ENCODE measurements at places on chromosomes 12 and 14.

DNA sequence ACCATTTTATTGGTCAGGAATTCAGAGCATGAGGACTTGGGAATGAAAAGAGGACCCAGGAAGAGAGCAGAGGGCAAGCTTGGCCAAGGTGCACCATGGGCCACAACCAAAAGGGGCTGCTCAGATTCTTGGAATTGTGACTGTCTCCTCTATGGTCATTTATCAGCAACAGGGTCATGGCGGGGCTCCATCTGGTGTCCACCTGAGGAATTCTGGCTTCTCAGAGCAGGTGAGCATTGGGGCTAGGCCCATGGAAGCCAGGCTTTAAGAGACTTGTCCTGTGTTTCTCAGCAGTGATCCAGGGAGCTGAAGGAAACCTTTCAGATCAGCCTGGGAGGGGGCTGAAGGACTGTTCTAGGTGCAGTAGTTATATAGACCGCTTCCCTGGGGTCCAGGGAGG is 2.6 kb upstream of the RIN3 start:
- no peaks in the 10 kb centered on the region for H3K36me3 ChIP-seq
- H3K27ac ChIP-seq: peak overlapping the region; percentile 39
- H3K27me3 ChIP-seq: no peaks in the 10 kb centered on the region
- peaks cover 7% of the 10 kb centered on the region for H3K4me1 ChIP-seq

- no peaks in the 10 kb centered on the region for H3K4me1 ChIP-seq
- H3K4me3 ChIP-seq: no peak overlapping the region
- no peak for DNase-seq
- no peaks in the 10 kb centered on the region for H3K36me3 ChIP-seq
- H3K27ac ChIP-seq: no peak overlapping the region
These were observed 429.4 kb downstream of the PCNX1 start for GRCh38 chr14:71336489-71337192.

DNA sequence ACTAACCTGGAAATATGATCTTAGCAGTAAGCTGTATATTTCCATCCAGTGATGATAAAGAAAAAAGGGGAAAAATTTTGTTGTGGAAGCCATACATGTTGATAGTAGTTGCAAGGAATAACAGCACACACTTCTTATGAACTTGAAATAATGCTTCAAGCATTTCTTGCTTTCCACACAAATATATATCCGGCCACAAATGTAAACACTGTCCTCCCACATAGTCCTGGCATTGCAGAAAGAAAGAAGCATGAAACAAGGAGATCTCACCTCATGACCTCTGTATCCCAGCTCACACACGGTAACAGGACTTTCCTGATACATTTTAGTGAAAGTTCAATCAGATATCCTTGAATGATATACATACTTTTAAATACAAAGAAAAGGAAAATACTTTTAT is 56.0 kb downstream of the LLPH start:
- no peak overlapping the region for H3K4me3 ChIP-seq
- no peak overlapping the region for H3K27ac ChIP-seq
- DNase-seq: no peak
- no peaks in the 10 kb centered on the region for H3K36me3 ChIP-seq
- H3K4me1 ChIP-seq: peaks cover 2% of the 10 kb centered on the region

DNA sequence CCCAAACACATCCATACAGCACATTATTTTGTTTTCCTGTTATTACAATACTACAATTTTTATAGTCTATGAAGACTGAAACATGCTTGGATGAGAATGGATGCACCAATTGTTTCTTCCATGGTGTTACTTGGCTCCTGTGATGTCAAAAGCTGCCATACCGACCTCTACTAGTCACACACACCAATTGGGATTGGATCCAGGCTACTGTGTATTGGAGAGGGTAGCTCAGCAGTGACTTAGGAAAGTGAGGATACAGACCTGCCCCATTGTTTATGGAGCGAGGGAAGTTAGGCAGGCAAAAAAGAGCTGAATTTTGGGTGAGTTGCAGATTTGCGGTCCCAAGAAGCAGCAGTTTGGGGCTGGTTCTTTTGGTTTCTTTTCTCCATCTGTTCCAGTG is 30.8 kb upstream of the AKAP6 start:
- H3K4me1 ChIP-seq: no peaks in the 10 kb centered on the region
- no peaks in the 10 kb centered on the region for H3K36me3 ChIP-seq
- no peak overlapping the region for H3K4me3 ChIP-seq
- no peak overlapping the region for H3K27ac ChIP-seq
- no peak for DNase-seq

GRCh38 chr12:57614178-57614947 is 3.1 kb downstream of the ARHGEF25 start:
- H3K36me3 ChIP-seq: no peaks in the 10 kb centered on the region
- H3K4me1 ChIP-seq: peaks cover 8% of the 10 kb centered on the region
- H3K27ac ChIP-seq: no peak overlapping the region
- no peaks in the 10 kb centered on the region for H3K27me3 ChIP-seq
- no peak overlapping the region for H3K4me3 ChIP-seq

DNA sequence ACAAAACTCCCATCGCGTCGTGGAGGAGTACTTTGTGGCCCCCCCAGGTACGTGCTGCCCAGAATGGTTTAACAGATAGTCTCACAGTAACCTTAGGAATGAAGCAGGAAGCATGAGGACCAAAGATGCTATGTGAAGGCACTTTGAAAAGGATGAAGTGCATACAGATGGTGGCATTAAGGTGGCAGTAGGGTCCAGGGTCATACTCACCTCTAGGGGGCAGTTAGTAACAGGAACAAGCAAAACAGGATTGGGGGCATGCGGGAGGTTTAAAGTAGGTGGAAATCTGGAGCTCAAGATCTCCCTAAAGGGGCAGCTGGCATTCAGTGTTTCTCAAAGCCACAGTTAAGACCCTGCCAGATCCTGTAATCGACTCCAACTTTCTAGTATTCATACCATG is 10.9 kb downstream of the GATC start:
- H3K4me1 ChIP-seq: no peaks in the 10 kb centered on the region
- H3K36me3 ChIP-seq: peaks cover 21% of the 10 kb centered on the region
- no peak overlapping the region for H3K4me3 ChIP-seq
- no peaks in the 10 kb centered on the region for H3K27me3 ChIP-seq
- DNase-seq: no peak

GRCh38 chr14:71362920-71363584 is 455.8 kb downstream of the PCNX1 start:
- H3K4me3 ChIP-seq: no peak overlapping the region
- no peaks in the 10 kb centered on the region for H3K36me3 ChIP-seq
- no peak overlapping the region for H3K27ac ChIP-seq
- DNase-seq: no peak
- H3K27me3 ChIP-seq: no peaks in the 10 kb centered on the region

- H3K4me1 ChIP-seq: no peaks in the 10 kb centered on the region
- H3K4me3 ChIP-seq: no peak overlapping the region
- no peak overlapping the region for H3K27ac ChIP-seq
- H3K27me3 ChIP-seq: peaks cover 4% of the 10 kb centered on the region
- DNase-seq: no peak
- H3K36me3 ChIP-seq: no peaks in the 10 kb centered on the region
These were observed 10.1 kb downstream of the BMP4 start for GRCh38 chr14:53946404-53947093.

DNA sequence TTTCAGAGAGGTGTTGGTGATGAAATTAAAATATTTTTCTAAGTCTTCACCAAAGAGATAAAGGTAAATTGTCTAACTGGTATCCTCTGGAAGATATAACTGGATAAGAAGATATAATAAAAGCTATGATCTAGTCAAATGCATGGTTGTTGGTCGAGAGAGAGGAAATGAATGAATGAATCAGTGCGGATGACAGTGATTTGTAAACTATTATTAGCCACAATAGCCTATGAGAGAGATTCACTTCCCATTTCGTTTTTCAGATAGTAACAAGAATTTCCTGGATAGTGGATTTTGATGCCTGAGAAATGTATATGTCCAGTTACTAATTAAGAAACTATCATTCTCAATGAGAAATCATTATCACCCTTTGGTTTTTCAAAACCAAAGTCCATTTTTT is 63.1 kb downstream of the HEATR5A start:
- no peaks in the 10 kb centered on the region for H3K4me1 ChIP-seq
- no peaks in the 10 kb centered on the region for H3K36me3 ChIP-seq
- no peak for DNase-seq
- no peaks in the 10 kb centered on the region for H3K27me3 ChIP-seq

DNA sequence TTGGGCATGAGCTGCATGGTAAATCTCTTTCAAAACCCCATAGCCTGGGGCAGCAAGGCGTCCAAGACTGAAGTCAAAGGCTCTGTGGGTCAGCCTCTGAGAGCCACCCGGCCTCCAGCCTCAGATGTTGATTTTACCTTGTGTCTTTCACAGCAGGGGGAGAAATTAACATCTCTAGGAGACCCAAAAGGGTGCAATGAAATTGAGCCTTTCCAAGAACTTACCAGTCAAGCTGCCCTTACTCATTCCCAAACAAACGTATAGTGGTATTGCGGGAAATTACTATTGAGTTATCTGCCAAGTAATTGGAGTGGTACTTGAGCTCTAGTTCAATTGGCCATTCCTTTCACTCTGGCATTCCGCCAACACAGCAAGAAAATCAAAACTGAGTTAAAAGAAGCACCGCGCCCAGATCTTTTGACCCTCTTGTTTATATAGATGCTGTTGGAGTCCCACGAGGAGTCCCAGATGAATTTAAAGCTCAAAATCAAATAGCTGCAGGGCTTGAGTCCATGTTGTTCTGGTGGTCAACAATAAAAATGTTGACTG is 380.7 kb upstream of the SYT1 start:
- no peak overlapping the region for H3K27ac ChIP-seq
- no peak overlapping the region for H3K4me3 ChIP-seq
- no peaks in the 10 kb centered on the region for H3K27me3 ChIP-seq
- H3K36me3 ChIP-seq: no peaks in the 10 kb centered on the region

DNA sequence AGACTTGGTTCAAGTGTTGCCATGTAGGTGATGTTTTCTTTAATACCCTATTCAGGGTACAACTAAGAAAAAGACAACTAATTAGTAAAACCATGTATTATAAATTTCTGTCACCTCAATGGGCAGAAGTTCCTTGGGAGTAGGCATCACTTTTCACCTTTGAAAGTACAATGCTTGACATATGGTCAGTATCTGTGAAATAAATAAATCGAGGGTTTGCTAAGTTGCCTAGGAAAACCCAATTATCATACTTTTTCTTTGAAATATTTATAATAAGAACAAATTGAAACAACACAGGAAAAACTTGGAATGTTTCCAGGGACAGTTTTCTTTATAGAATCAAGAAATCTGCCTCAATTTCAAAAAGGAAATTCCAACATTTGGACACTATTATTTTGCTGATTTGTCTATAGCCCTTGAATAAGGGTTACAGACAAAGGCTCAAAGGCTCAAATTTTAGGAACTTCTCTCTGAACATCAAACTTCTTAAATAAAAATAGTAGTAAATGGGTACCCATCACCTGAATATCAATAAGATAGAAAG is 13.7 kb downstream of the FGD6 start:
- no peaks in the 10 kb centered on the region for H3K36me3 ChIP-seq
- peak overlapping the region; percentile 17 for H3K4me3 ChIP-seq
- no peak for DNase-seq
- H3K4me1 ChIP-seq: peaks cover 74% of the 10 kb centered on the region
- no peaks in the 10 kb centered on the region for H3K27me3 ChIP-seq
- peak overlapping the region; percentile 98 for H3K27ac ChIP-seq

GRCh38 chr14:101898416-101898815 is 66.0 kb upstream of the DYNC1H1 start:
- peaks cover 10% of the 10 kb centered on the region for H3K36me3 ChIP-seq
- no peaks in the 10 kb centered on the region for H3K4me1 ChIP-seq
- DNase-seq: no peak

DNA sequence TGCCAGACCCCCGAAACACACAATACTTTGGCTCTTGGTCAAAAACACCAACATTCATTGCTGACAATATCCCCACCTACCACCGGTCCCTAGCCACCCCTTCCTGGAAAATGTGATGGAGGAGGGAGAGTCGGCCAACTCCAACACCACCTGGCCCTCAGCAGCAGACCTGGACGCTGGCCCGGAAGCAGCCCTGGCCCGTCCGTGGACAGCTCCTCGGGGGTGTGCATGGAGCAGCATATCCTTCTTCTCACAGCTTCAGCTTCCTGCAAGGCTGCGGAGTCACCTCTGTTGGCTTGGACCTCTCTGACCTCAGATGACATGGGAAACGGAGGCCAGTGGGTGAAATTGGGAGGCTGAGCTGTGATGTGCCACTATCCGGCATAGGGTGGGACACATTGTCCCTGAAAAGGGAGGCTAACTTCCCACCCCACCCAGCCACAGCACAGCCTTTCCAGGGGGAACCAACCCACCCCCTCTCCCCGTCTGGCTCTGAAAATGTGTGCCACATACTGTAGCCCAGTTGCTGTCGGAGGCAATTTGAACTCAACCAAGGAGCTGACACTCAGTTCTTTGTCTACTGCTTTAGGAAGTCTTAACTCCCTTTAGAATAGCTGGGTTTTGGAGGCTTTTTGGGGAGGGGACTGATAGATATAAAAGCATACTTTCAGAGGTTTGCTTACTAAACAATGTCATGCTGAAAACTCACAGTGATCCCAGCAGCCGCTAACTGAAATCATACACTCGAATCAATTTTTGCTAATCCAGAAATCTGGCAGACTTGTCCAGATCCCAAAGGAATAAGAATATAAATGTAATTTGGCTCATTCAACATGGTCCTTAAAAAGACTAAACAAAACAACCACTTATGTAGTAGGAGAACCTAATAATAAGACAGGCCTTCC is 43.1 kb upstream of the LTA4H start:
- no peaks in the 10 kb centered on the region for H3K36me3 ChIP-seq
- H3K27me3 ChIP-seq: no peaks in the 10 kb centered on the region
- H3K27ac ChIP-seq: no peak overlapping the region
- no peak overlapping the region for H3K4me3 ChIP-seq

- no peak overlapping the region for H3K27ac ChIP-seq
- no peak overlapping the region for H3K4me3 ChIP-seq
- DNase-seq: no peak
These were observed 142.2 kb downstream of the PHETA1 start for GRCh38 chr12:111226680-111227079.

GRCh38 chr12:67697443-67697842 is 48.9 kb downstream of the DYRK2 start:
- H3K36me3 ChIP-seq: no peaks in the 10 kb centered on the region
- no peak overlapping the region for H3K27ac ChIP-seq
- DNase-seq: no peak
- peaks cover 5% of the 10 kb centered on the region for H3K27me3 ChIP-seq

DNA sequence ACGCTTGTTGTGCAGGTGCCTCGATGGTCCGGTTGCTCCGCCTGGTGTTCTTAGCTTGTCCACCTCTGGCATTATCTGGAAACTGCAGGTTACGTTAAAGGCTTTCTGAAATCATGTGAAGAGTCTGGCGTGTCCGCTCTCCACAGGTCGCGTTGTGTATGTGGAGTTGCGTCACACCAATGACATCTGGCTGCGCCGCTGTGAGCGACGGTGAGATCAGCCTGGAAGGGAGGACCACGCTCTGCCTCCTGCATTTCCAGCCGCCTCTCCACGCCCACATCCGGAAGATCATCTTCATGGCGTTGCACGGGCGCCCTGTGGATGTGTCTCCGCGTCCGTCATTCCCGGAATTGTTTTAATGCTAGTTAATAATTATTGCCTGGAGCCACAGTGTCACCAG is 50.6 kb upstream of the GALNT9 start:
- peaks cover 26% of the 10 kb centered on the region for H3K27me3 ChIP-seq
- no peaks in the 10 kb centered on the region for H3K4me1 ChIP-seq
- H3K36me3 ChIP-seq: no peaks in the 10 kb centered on the region
- no peak overlapping the region for H3K4me3 ChIP-seq
- no peak for DNase-seq
- no peak overlapping the region for H3K27ac ChIP-seq

All from Panc1 (cell line).